Activated CD4-positive, alpha-beta T cell treated with anti-CD3 and anti-CD28 coated beads, Interleukin-2, amount 50 U/mL, for 24 hours (primary cell): ENCODE measurements at places on chromosomes 4 and X.

- DNase-seq, result no peak
These were observed 93.7 kb upstream of the ZNF827 start for GRCh38 chr4:146032234-146032860.

GRCh38 chrX:68049466-68049865 lies 383.8 kb downstream of the OPHN1 start:
- DNase-seq, result no peak

- DNase-seq, result no peak
These were observed 285.0 kb upstream of the AADAT start for GRCh38 chr4:170374770-170375169.

- no peak for DNase-seq
These were observed 31.6 kb downstream of the SH3KBP1 start for GRCh38 chrX:19855700-19856381.

- no peak for DNase-seq
These were observed 157.7 kb downstream of the AFAP1 start for GRCh38 chr4:7781993-7782392.

DNA sequence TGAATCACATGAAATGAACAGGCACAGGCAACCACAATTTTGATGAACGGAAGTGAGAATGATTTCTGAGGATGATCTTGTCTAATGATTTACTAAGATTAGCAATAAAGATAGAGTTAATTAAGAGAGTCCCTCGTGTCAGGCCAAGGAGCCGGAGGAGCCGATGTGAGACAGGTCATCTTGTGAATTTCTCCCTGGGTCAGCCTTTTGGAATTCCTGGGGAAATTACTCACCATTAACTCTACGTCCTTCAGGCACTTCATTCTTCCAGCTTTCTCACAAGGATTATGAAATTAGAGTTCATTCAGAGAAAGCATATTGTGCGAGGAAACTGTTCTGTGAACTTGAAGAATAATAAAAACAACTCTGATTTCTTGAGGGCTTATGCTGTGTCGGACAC lies 86.7 kb downstream of the PSAPL1 start:
- DNase-seq, result no peak

DNA sequence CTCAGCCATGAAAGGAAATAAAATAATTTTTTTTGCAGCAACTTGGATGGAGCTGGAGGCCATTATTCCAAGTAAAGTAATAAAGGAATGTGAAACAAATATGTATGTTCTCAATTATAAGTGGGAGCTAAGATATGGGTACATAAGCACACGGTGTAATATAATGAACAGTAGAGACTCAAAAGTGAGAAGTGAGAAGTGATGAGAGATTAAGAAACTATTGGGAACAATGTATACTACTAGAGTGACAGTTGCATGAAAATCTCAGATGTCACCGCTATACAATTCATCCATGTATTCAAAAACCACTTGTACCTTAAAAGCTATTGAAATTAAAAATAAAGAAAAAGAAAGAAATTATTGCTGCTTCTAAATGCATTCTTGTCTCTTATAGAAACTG lies 182.9 kb upstream of the TACR3 start:
- no peak for DNase-seq

DNA sequence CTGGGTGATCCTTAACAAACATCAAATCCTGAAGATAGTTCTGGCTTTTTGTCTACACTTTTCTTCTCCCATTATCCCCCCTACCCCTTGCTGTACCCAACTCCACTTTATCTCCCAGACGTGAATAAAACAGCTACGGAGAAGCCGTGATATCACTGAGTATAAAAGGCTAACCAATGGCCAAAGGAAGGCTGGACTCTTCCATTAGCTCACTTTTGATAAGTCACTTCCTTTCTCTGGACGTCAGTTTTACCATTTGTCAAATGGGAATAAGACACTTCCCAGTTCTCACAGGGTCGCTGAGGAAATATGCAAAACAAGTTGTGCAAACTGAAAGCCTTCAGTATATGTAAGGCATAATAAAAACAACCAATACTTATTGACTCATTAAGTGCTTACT lies 38.6 kb upstream of the EDA2R start:
- DNase-seq, result no peak

DNA sequence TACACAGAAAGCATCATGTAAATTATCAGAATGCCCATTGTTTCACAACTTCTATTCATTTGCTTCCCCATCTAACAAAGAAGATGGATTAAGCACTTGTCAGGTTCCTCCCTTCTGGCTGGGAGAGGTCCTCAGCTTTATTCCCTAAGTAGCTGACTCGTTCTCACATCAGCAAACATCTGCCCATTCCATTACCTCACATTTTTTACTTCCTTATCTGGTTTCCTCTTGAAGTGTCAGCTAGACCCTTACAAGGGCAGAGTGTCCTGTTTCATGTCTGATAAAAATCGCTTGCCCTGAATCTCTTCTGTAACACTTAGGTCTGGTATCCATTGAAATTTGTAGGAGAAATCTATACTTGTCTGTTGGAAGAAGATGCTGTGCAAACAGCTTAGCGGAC lies 34.7 kb downstream of the TMPRSS11A start:
- DNase-seq, result no peak

DNA sequence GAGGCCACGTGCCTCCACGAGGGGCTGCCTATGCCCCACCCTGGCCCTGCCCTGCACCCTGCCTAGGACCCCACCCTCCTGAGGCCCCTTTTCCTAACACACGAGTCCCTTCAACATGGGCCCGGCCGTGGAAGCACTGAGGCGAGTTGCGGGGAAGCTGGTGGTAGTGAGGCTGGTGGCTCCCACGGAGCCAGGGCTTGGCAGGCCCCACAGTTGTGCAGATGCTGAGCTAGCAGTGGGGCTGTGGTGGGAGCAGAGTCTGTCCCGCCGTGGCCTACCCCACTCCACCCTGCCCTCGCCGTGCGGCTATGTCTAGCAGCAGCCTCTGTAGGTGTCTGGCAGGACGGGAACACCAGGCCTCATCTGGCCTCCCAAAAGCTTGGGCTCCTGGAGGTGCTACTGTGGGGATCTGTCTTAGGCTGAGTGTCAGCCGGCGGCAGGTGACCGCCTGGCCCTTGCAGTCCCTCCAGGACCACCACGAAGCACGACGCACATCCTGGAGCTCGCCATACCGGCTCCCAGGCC lies 18.8 kb downstream of the TACC3 start:
- DNase-seq, result no peak

DNA sequence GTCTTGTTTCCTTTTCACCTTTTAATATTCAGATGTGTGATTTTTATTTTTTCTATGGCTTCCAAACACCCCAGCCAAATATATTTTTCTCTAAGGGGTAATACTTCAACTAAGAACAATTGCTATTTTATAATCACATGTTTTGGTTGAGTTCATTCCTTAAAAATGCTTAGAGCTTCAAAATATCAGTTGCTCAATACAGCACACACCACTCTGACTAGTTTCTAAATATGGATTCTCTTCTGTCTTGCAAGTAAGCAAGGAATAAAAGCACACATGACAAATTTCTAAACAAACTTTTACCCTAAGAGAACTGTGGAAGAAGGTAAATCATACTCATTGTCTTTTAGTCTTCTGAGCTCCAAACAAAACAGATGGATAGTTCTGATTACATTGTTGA lies 27.2 kb downstream of the ANTXR2 start:
- DNase-seq, result no peak

- DNase-seq, result no peak
These were observed 33.1 kb downstream of the STPG2 start for GRCh38 chr4:98110214-98110613.

- no peak for DNase-seq
These were observed 166.5 kb downstream of the SCFD2 start for GRCh38 chr4:53199356-53199755.

DNA sequence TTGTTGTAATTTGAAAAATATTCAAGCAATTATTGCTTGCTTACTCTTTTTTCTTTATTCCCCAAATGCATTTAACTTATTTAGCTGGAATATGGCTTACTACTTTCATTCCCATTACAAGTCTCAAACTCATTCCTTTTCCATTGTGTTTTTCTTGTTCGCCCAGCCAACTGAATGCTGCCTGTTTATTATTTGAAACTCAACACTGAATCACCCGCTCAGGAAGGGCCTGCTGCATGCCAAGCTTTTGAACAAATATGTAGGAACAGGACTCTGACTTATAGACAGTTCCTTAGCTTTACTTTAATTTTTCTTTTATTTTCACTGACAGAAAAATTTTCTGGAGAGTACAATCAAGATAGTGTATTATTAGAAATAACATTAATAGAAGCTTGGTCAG lies 12.9 kb downstream of the PCDH18 start:
- no peak for DNase-seq

GRCh38 chr4:169367826-169368225 lies 97.1 kb upstream of the SH3RF1 start:
- no peak for DNase-seq

DNA sequence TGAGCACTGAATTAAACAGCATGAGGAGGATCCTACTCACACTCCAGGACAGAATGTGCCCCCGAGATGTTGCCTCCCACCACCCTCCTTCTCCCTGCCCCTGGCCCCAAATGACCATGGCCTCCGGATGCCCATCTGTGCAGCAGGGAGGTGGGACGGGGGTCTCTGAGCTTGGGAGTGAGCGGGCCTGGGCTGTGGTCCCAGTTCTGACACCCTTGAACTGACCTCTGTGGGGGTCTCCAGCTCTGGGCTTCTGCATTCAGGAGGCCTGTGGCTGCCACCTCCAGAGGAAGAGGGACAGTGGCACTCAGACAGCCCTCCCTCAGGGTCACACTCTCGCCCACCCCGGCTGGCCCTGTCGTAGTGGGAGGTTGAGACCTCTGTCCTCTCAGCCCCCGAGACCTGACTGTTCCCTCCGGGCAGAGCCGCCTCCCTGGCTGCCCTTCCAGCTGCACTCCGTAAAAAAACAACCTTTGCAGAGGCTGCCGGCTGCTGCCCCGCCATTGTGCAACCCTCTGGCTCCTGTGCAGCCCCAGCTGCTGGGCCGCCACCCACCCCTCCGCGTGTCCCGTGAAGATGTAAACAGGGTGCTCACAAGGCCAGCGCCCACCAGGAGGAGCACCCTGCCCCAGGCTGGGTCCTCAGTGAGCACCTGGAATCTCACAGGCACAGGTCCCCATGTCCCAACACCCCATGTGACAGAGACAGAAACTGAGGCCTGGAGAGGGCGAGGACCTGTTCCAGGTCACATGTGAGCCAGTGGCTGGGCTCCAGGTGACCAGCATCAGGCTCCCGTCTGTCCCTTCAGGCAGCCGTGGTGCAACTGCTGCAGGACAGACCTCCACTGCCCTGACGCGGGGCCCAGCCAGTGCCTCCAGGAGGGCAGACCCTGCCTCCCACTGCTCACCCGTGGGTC lies 39.6 kb downstream of the HTRA3 start:
- DNase-seq, result no peak

DNA sequence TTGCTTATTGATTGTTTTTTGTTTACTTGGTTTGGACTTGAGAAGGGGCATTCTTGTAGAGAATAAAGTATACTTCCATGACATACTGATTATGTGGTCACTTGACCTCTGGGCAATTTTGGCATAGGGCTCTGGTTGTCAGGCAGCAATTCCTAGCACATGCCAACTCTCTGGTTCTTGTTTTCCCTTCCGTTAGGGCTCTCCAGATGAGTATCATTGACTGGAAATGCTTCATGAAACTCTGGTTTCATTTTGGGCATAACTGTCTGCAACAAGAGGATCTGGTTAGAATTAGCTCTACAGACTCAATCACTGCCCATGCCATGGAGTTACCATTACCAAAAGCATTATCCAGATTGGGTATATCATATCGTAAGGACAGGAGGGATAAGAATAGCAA lies 1057.9 kb downstream of the FAT4 start:
- no peak for DNase-seq

DNA sequence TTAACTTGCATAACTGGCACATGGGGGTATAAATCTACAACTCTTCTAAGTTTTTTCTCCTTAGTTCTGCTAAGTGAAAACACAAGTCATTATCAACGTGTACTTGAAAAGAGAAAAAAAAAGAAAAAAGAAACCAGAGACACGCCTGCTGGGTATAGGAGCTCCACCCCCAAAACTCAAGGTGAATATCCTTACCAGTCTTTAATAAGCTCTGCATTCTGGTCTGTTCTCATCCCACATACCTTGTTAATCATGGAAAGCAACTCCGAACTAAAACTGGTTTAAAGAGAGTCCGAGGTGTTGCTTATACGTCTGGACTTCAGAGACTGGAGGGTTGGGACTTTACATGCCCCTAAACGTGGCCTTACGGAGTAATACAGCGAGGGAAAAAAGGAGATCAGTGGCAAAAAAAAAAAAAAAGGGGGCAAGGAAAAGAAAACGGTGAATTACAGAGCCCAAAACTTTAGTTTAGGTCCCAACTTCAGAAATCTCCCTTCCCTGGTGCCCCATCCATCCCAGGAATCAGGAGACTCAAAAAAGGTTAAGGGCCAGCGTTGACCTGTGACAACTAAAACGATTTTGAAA lies 1.0 kb downstream of the PGRMC2 start:
- DNase-seq, result no peak

DNA sequence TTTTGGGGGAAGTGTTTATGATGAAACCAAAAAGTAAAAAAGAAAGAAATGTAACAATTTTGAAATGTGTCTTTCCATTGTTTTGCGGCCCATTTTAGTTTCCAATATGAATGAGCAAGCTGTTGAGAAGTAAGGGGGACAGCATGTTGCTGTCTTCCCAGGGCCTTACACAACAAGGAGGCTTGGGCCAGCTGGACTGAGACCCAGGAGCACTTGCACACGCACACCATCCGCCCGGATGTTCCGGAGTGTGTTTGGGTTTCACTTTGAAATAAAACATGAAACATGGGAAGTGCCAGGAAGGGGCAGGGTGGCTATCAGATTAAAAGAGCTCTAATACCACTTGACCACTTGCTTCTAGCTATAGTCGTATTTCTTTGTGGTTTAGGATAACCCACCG lies 144.4 kb downstream of the NHS start:
- DNase-seq, result no peak

DNA sequence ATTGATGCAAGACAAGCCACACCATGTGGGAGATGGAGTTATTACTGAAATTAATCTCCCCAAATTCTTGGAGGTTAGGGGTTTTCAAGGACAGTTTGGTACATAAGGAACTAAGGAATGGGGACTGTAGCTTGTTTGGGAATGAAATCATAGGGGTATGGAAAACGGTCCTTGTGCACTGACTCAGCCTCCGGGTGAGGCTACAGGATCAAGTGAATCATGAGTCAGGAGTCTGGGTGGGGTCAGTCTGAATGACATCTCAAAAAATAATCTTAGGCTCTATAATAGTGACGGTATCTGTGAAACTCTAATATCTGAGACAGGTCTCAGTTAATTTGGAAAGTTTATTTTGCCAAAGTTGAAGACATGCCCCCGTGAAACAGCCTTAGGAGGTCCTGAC lies 128.5 kb upstream of the CYSLTR1 start:
- no peak for DNase-seq

- no peak for DNase-seq
These were observed 959 bp upstream of the REST start for GRCh38 chr4:56906489-56907393.

- no peak for DNase-seq
These were observed at the start of gene MGAT4D for GRCh38 chr4:140497747-140498636. Gene MGAT4D (minus strand): TSS chr4:140498293. CDS start chr4:140498222, 71 bp downstream.

GRCh38 chr4:113292371-113293042 lies 243.1 kb downstream of the ANK2 start:
- DNase-seq, result no peak

- DNase-seq, result no peak
These were observed 48.7 kb upstream of the FGF16 start for GRCh38 chrX:77398330-77398954.
